Glomerular endothelial cell (primary cell): ENCODE measurements at places on chromosomes 7 and 10. TPM values are rescaled to one million over a fixed set of nuclear protein-coding genes. Genes with fewer than 3 reads are reported as not detected.

DNA sequence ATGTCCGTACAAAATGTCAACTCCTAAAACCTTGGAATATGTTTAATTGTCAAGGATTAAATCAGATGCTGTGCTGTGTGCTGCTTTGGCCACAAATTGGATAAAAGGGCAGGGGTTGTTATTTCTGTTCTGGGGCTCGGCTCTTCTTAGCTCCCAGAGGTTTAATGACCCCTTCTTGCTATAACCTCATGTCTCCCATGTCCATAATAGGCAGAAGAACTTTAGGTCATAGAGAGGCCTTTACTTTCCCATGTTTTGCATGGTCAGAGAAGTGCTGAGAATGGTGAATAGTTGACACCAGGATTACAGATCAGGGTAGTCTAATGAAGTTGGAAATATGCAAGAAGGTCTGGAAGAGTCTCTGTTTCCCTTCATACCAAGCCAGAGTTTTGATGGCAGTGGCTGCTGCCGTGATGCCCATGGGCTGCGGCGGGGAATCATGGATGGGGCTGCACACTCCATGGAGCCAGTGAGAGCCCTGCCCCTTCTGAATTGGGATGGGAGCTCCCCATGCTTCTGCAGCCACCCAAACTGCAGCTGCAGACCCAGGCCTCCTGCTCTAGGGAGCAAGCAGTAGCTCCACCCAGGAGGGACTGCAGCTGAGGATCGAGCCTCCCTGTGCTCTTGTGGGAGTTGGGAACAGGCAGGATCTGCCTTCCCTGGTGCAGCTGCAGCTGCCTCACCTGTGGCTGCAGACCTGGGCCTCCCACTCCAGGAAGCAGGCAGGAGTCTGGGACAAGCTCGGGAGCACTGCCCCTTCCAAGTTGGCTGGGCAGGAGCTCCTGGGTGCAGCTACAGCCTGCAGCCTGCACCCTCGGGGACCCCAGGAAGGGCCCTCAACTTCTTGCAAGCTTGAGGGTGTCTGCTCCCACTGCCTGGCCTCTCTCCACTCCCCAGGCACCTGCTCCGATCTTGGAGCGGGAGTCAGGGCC lies 23.1 kb upstream of the STEAP4 start:
- DNase-seq, result no peak

The CRTAC1 gene
- 0.92 and 1.6 TPM in 2 replicates for total RNA-seq

The LLCFC1 gene
- not detected in 2 replicates for total RNA-seq

GRCh38 chr10:73340121-73340520 lies 18.5 kb downstream of the CFAP70 start:
- DNase-seq, result no peak

The TMEM178B gene
- total RNA-seq, result 1.1 and 3.1 TPM in 2 replicates

The NDUFB8 gene
- total RNA-seq, result 125 and 141 TPM in 2 replicates

DNA sequence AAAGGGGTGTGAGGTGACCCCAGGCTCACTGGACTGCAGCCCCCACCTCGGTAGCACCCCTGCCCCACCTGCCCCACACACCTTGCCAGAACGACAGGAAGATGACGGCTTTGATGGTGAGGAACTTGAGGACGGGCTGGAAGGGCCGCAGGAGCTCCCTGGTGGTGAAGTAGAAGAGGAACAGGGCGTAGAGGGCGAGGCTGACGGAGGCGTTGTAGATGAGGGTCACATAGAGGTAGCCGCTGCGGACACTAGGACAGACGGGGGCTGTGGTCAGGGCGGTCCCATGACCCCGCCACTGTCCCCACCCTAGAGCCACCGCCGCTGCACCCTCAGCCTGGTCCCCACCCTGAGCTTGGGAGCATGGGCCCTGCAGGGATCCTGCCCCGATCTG lies 7.6 kb downstream of the TMEM184A start:
- no peak for DNase-seq

DNA sequence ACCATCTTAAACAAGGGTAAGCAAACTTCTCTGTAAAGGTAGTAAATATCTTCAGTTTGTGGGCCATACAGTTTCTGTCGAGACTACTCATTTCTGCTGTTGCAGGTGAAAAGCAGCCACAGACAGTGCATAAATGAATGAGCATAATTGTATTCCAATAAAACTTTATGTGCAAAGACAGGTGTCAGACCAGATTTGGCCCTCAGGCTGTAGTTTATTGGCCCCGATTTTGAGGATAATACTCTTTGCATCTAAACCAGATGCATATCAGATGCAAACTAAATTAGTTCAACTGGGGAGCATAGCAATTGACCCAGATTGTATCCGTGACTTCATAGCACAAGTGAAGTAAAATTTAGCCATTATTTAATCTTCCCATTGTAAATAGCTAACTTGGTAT lies 70.0 kb downstream of the SNX10 start:
- DNase-seq, result no peak

DNA sequence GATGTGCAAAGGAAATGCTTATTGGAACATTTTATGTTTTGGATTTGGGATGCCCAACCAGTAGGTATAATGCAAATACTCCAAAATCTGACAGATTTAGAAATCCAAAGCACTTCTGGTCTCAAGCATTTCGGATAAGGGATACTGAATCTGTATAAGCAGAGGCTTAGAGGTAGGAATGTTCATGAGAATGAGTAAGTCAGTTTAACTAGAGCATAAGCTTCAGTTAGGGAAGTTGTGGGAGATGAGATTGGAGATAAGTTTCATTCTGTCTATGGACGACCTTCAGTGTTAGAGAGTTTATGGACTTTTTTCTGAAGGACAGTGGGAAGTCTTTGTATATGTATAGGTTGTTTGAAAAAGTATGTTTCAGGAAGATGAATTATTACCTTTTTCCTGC lies 10.4 kb downstream of the TAX1BP1 start:
- DNase-seq, result no peak

- no peak for DNase-seq
Measured at GRCh38 chr7:105792488-105793370, 83.7 kb downstream of the ATXN7L1 start.

The HOXA5 gene
- 23.5 and 34.5 TPM in 2 replicates for total RNA-seq

GRCh38 chr7:35267411-35267810 lies 13.5 kb upstream of the TBX20 start:
- DNase-seq, result no peak

GRCh38 chr10:15585303-15585715 lies 134.4 kb downstream of the ITGA8 start:
- DNase-seq, result no peak

The RNF148 gene
- total RNA-seq, result 1.2 TPM in 1 of 2 replicates, not detected in the other

The ST8SIA6 gene
- 0.76 TPM in 1 of 2 replicates, not detected in the other for total RNA-seq

- no peak for DNase-seq
Measured at GRCh38 chr7:37311355-37311754, 137.3 kb downstream of the ELMO1 start.

GRCh38 chr7:47236480-47237129 lies 345.3 kb downstream of the TNS3 start:
- DNase-seq, result no peak

The CNNM1 gene
- 0.24 TPM in 1 of 2 replicates, not detected in the other for total RNA-seq

The TSPAN12 gene
- 17.6 and 20.7 TPM in 2 replicates for total RNA-seq
